ENCODE measurements at places on chromosomes 12 and 14.

DNA sequence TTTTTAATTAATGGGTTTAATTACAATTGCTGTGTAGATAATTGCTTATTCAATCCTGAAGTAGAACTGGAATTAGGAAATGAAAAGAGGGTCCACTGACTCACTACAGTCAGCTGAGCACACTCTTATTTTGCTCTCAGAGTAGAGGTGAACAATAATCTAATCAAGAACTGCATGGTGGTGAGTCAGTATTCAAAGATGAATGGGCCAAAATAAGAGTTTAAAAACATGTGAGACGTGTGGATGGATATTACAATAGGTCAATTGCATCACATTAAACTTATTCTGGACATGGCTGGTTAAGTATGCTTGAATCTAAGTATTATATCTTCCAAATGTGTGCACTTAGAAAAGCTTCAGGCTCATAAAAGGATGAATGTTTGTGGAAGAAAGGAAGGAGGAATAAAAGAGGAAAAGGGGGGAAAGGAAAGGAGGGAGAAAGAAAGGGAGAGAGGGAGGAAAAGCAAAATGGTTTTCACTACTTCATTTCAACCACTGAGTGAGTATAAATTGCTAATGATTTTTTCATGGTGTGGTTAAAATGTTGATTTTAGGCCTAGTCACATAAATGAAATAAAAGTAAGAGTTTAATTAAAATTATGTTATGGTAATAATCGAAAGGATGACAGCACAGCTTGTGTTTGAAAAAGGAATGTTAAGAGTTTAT, 27.0 kb upstream of the EEA1 start:
- no peak for DNase-seq

GRCh38 chr12:115898670-115899069, 378.8 kb downstream of the MED13L start:
- no peak for DNase-seq

GRCh38 chr12:4288296-4289131, 15.0 kb downstream of the CCND2 start:
- DNase-seq = no peak

- DNase-seq = no peak
These were observed 89.8 kb downstream of the ZFP36L1 start for GRCh38 chr14:68703093-68703492.

DNA sequence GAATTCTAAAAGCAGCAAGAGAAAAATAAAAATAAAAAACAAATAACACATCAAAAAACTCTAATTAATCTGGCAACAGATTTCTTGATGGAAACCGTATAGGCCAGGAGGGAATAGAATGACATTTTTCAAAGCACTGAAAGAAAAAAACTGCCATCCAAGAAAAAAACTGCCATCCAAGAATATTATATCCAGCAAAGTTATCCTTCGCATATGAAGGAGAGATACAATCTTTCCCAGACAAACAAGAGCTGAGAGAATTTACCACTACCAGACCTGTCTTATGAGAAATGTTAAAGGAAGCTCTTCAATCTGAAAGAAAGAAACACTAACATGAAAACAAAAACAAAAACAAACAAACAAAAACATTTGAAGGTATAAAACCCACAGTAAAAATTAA, 214.8 kb downstream of the EMP1 start:
- no peak for DNase-seq

DNA sequence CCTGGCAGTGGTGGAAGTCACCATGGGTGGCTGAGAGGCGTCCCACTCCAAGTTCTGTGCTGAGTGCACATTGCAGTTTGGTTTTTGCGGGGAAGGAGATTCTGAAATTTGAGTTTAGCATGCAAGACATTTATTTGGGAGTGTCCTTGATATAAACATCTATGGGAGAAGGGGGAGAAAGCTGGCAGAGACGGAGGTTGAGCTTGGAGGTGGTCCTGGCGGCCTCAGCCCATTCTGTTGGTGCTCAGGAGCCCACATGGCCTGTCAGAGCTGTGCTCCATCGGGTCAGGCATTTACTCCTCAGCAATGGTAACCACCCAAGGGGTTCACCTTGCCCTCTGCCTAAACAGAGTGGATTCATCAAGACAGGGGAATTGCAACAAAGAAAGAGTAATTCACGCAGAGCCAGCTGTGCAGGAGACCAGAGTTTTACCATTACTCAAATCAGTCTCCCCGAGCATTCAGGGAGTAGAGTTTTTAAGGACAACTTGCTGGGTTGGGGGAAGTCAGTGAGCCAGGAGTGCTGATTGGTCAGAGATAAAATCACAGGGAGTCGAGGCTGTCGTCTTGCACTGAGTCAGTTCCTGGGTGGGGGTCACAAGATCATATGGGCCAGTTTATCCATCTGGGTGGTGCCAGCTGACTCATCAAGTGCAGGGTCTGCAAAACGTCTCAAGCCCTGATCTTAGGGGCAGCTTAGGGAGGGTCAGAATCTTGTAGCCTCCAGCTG, 323.3 kb upstream of the TMEM132C start:
- DNase-seq = no peak

- no peak for DNase-seq
These were observed 40.7 kb downstream of the ELK3 start for GRCh38 chr12:96234591-96235483.

DNA sequence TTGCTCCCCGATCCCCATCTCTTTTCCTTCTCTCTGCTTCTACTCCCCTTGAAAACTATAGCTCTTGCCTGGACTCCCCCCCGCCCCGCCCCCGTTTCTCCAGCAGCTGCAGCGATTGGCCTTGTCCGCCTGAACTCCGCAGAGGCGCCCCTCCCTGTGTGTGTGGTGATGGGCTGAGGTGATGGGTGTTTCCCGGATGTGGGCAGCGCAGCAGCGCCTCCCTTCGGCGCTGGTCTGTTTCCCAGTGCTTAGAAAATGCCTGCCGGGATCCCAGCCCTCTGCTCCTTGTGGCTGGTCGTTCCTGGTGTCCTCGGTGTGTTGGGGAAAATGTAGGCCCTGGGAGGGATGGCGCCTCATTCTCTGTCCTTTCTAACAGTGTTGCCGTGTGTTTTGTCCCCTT, 43.3 kb downstream of the GALNT8 start:
- no peak for DNase-seq

DNA sequence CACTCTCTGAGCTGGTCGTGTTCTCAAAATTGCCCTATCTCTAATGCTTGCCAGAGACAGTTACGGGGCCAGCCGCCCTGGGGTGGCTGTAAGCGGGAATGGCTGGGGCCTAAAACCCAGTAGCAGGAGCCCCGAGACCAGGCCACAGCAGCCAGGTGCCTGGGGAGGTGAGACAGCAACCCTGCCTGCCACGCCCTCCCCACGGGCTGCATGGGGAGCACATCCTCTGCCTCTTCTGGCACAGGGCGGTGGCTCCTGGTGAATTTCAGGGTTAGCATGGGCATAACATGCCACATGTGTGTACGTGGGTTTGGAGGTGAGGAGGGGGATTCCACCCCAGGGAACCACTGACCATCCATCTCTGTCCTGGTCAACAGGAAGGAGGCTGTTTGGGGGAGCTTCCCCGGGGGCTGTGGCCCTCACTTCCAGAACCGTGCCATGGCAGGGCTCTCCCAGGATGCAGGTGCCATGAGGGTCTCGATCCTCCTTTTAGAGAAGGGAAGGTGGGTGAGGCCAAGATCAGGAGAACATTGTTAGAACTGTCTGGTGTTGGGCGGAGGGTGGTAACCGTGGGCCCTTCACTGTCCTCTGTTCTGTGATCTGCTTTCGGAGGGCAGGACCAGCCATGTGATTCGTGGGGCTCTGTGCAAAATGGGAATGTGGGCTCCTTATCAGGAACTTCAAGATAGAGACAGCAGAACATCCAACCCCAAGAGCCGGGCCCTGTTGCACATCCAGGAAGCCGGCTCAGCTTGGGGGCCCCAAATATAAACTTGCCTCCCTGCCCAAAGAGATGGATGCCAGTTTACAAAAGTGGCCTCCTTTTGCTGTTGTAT, 312.2 kb upstream of the DIO3 start:
- no peak for DNase-seq

DNA sequence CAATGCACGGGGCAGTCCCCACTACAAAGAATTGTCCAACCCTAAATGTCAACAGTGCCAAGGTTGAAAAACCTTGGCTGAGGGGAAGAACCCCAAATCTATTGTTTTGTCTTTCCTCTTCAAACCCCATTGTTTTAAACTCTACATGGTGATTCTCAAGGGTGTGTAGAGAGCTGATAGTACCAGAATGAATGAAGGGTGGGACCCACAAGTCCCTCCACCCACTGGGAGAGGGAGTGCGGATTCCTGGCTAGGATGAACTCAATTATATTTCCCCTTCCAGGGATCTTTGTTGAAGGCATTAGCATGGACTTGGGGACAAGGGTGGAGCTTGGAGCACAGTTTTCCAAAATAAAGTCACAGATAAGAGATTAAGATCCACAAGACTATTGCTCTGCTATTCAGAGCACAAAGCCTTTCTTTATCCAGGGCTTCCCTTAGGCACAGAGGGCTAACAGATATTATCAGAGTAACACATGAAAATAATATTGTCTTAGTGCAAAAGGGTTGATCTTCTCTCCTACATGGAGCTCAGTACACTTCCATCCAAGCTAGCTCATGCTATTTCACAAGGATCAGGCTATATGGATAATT, 755.1 kb upstream of the TBX3 start:
- no peak for DNase-seq

DNA sequence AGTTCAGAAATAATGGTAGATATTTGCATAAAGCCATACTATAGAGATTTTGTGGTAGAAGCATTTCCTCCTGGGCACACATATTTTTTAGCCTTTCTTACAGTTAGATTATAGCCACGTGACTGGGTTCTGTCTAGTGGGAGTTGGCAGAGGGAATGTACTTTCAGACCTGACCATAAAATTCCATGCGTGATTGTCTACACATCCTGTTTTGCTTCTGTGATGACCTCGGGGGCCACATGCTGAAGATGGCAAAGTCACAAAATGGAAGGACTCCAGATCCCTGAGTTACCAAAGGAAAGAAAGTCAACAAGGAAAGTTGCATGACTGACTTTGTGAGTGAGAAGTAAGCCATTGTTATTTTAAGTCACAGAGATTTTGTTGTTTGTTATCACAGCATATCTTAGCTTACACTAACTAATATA, 14.6 kb upstream of the MIA2 start:
- no peak for DNase-seq

DNA sequence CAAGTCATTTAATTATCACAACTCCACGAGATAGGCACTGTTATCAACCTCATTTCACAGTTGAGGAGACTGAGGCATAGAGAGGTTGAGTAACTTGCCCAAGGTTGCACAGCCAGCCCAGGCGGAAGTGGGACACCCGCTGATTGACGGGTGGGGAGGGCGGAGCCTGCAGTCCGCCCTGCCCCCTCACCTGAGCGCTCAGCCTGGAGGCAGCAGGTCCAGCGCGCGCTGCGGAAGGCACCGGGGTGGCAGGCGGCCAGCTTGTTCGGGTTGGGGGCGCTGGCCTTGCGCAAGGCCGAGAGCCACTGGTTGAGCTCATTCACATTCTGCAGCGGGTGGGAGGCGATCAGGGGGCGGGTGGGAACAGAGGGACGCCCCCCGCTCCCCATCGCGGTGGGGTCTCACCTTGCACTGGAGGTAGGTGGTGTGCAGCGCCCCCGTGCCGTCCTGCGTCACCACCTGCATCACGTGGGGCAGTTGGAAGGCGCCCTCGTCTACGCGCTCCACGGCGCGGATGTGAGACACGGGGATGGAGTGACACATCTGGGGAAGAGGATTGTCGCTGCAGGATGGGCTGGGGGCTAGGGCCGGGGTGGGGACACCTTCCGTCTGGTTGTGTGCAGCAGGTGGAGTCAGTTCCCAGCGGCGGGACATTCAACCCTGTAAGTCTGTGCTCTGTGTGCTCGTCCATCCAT, 31.7 kb downstream of the RASAL1 start:
- DNase-seq = no peak

- DNase-seq = peak; percentile 68
These were observed 56.4 kb downstream of the PITPNM2 start for GRCh38 chr12:123094349-123095077.

- no peak for DNase-seq
These were observed 38.7 kb downstream of the GLT8D2 start for GRCh38 chr12:104011253-104011652.

DNA sequence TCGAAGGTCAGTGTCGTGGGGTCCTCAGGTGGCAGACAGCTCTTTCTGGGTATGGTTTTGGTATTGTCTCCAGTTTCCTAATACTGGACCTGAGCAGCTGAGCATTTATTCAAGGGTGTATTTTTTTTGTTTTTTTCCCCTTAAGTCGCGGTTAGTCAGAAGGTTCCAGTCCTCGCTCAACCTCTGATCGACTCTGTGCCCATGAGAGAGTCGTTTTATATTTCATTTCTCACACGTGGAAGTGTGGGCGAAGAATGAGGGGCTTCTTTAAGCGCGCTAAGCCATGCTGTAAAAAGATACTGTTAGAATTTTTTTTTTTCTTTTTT, 499 bp downstream of the MIPOL1 start:
- DNase-seq = no peak

GRCh38 chr14:100557658-100558057, 29.6 kb downstream of the BEGAIN start:
- DNase-seq = peak; percentile 80

GRCh38 chr12:106128585-106129328, 10.0 kb downstream of the NUAK1 start:
- DNase-seq = peak; percentile 77

- DNase-seq = no peak
These were observed 135.7 kb downstream of the IGF1 start for GRCh38 chr12:102344691-102345090.

DNA sequence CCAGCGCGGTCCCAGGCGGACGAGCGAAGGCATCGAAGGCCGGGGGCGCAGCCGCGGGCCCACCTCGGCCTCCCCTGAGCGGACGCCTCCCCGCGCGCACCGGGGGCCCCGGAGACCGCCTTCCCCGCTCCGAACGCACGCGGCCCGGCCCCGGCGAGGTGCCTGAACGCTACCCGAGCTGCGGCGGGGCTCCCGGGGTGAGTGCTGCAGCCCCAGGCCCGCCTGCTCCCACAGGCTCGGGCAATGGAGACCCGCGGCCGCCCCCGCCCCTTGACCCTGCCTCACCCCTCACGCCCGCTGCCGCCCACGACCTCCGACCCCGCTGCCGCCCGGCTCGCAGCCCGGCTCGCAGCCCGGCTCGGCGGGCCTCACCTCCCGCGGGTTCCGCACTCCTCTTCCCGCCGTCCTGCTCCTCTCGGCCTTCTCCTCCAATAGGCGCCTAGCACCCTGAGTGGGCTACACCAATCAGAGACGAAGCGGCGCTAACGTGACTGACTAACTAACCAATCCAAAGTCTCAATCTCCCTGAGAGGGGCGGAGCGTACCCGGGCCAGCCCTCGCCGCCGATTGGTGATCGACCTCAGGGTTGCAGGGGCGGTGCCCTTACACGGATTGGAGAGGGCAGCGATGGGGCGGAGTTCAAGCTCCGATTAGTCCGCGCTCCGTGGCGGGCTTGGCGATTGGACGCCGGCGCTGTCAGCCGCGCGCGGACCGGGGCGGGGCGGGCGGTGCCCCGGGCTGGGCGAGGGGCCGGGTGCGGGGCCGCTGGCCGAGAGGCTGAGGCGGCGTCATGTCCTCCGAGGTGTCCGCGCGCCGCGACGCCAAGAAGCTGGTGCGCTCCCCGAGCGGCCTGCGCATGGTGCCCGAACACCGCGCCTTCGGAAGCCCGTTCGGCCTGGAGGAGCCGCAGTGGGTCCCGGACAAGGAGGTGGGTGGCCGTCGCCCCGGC, at the start of the genes XRCC3 and ZFYVE21:
Gene XRCC3, minus strand, starts transcription at position 400 of the 949 bp plus-strand sequence. CDS start 4,364 bp downstream, outside the sequence.
Gene ZFYVE21, plus strand, starts transcription at position 759 of the 949 bp plus-strand sequence. Its CDS starts 32 bp downstream, at position 791.
- peak; percentile 98 for DNase-seq
